Tongue (tissue), 3 donors: ENCODE measurements at places on chromosomes 6 and 20.
A peak's percentile ranks its signal among the peaks of the same experiment; 100 is the strongest.

GRCh38 chr20:53884859-53885541 is 185.4 kb downstream of the BCAS1 start:
- no peak for DNase-seq

GRCh38 chr20:9928281-9928737 is 89.4 kb upstream of the PAK5 start:
- DNase-seq, result no peak

GRCh38 chr20:10360878-10361277 is 73.1 kb downstream of the MKKS start:
- DNase-seq, result no peak

DNA sequence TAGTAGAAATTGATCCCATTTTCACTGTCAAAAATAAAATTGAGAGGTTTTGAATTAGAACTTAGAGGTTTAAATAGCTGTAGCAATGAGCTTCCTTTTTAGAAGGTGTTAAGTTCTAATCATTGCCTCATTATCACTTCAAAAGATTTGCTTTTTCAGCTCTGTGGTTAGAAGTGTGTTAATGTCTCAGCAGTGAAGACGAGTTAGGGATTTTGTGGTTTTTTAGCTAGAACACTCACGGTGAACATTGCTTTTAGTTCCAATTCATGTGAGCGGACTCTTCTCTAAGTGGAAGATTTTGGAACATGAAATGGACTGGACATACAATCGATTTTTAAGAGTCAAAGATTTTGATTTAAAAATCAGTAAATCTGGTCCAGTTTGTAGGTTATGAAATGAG is 12.7 kb upstream of the IFNGR1 start:
- no peak for DNase-seq

- peak; percentile 75 for DNase-seq
Observed at GRCh38 chr20:50982363-50982762, 23.7 kb downstream of the MOCS3 start.

GRCh38 chr6:12270551-12271230 is 19.5 kb upstream of the EDN1 start:
- DNase-seq, result no peak

GRCh38 chr20:49280463-49281058 is 2.7 kb upstream of the ZNFX1 start:
- DNase-seq, result no peak

DNA sequence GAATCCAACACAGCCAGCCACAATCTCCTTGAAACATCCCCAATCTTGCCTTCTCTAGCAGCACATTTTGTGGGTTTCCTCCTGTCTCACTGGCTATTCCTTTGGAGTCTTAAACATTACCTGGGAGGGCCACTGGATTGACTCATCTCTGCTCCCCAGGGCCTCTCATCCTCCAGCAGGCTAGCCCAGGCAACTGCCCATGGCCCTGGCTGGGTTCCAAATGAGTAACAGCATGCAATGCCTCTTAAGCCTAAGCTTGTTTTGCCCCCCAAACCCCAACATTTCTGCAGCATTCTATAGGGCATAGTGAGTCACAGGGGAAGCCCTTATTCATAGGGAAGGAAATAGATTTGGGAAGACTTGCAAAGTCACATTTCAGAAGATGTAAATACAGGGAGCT is 204.9 kb downstream of the FOXA2 start:
- DNase-seq, result no peak

- DNase-seq, result no peak
Observed at GRCh38 chr20:56362833-56363413, 4.1 kb downstream of the FAM210B start.

GRCh38 chr6:166466178-166467122 is 83.7 kb upstream of the MPC1 start:
- DNase-seq, result peak; percentile 41

- DNase-seq, result peak; percentile 84
Observed at GRCh38 chr6:111210194-111210728, 123.0 kb downstream of the SLC16A10 start.

GRCh38 chr6:91299544-91300491 is 712.9 kb upstream of the MAP3K7 start:
- DNase-seq, result peak; percentile 18

DNA sequence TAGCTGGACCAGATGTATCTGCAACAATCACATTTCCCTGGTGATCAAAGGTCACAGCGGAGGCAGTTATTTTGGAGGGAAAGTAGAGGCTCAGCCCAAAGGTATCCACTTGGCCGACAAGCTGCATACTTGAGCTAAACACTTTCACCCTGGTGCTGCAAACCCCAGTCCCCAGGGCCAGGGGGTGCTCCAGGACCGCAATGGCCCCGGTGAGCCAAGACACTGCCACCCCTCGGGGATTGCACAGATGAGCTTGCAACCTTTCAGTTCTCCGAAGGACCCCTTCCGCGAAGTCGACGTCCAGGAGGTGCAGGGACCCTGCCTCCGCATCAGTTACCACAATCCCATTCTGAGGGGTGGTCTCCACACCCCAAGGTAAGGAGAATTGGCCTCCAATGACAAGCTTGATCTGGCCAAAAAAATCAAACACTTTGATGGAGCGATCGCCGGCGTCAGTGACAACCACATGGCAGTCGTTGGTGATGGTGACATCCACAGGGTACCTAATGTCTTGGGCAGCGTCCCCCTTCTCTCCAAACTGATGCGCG is 823 bp downstream of the NHLRC1 start:
- DNase-seq, result no peak

GRCh38 chr6:113281014-113281413 is 576.1 kb upstream of the MARCKS start:
- no peak for DNase-seq

DNA sequence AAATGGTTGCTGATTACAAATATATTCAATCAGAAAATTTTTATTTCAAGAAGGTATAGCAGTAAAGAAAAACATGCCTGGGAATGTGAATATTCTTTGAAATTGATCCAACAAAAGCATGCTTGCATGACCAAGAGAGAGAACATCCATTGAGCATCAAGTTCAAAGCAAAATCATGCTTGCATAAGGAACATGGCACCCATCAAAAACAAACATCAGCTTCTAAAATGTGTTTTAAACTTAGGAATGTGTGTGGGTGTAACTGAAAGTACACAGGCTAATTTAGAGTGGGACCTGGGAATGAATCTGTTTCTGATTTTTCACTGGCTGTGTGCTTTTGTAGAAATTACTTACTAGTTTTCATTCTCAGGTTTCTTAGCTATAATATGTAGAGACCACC is 5.6 kb downstream of the SLC17A5 start:
- DNase-seq, result no peak

- DNase-seq, result no peak
Observed at GRCh38 chr6:35400111-35400510, 52.0 kb upstream of the FANCE start.

DNA sequence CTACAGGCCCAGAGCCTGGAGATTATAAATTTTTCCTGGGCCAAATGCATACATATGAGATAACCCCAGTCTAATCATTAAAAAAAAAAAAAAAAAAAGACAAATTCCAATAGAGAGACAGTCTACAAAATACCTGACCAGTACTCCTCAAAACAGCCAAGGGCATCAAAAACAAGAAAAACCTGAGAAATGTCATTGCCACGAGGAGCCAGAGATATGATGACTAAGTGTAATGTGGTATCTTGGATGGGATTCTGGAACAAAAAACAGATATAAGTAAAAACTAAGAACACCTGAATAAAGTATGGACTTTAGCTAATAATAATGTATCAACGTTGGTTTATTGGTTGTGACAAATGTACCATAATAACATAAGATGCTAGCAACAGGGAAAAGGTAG is 24.9 kb downstream of the UBE2V1 start:
- DNase-seq, result no peak

DNA sequence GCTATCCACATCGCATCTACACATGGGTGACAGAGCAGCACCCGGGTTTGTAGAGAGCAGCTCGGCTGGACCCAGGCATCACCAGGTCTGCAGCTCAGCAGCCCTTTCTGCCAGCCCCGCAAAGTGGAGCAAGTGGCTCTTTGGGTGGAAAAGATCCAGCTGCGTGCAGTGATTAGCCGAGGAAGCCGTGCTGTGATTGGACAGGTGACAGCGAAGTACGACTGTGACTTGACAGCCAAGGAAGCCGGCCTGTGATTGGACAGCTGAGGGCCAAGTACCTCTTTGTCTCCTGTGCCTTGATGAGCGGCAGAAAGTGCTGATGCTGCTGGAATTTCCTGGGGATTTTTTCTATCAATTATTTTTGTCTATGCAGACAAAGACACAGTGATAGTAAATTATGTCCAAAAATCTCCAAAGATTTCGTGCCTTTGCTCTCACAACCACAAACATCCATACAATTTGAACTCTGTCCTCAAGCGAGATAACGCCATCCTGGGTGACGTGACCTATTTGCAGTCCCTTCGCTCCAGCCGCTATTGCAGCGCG is 62.3 kb upstream of the GPR31 start:
- no peak for DNase-seq

DNA sequence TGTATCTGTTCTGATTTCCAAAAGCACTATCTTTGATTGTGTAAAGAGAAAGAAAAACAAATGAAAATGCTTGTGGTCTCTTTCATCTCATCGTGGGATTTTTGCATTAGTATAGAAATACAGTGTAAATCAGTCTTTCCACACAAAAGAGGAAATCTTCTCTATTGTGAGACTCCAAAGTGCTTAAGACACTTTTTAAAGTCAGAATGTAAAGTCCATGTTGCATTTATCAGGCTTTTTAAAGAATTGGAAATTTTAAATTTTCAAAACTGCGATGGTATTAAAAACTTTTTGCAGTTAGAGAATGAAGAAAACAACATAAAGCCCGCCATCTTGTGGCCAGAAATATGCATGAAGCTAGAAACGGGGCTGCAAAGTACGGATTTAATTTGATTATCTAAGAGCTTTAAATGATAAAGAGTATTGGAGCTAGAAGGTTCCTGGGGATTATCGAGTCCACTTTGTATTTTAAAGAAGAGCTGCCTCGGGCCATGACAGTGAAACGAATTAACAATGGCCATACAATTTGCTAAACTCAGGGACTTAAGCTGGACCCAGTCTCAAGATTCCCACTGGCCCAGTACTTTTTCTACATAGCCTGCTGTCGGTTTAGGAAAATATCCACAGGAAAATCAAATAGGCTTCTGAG is 339.6 kb downstream of the ARHGAP18 start:
- peak; percentile 77 for DNase-seq

- DNase-seq, result no peak
Observed at GRCh38 chr20:4102381-4102780, 87.0 kb upstream of the RNF24 start.

DNA sequence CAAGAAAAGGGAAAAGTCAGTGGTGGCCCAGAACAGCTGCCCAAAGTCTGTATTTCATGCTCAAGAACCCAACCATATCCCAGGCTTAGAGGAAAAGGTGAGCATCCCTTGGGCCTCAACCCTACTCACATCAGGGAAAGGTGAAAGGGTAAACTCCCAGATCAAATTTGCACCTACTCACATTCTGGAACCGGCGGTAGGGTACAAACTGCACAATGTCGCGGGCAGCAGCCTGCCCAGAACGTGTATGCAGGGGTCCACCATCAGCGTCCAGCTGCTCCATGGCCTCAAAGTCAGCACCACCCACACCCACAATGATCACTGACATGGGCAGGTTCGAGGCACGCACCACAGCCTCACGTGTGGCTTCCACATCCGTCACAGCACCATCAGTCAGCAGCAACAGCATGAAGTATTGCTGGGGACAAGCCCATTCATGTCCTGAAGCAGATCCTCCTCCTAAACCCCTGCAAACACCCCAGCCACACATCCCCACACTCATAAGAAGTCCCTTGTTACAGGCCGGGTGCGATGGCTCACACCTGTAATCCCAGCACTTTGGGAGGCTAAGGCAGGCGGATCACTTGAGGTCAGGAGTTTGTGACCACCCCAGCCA is 10.9 kb downstream of the SPAG4 start:
- DNase-seq, result no peak

DNA sequence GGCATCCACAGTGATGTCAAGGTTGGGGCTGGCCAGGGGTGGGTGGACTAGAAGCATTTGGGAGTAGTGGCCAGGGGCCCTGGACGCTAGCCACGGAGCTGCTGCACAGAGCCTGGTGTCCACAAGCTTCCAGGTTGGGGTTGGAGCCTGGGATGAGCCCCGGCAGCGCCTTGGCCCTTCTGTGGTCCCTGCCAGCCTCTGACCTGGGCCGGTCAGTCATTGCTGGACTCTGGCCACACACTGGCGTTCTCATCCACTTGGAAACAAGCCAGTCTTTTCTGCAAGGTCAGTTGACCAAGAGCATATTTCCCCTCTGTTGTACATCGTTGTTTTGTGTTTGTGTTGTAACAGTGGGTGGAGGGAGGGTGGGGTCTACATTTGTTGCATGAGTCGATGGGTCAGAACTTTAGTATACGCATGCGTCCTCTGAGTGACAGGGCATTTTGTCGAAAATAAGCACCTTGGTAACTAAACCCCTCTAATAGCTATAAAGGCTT is 8.4 kb downstream of the PSMA7 start:
- no peak for DNase-seq

GRCh38 chr20:47148059-47148458 is 208.4 kb downstream of the ZMYND8 start:
- no peak for DNase-seq

GRCh38 chr6:33418690-33419291 is 884 bp upstream of the CUTA start:
- DNase-seq, result no peak

- no peak for DNase-seq
Observed at GRCh38 chr20:12395353-12395752, 477.7 kb downstream of the BTBD3 start.

DNA sequence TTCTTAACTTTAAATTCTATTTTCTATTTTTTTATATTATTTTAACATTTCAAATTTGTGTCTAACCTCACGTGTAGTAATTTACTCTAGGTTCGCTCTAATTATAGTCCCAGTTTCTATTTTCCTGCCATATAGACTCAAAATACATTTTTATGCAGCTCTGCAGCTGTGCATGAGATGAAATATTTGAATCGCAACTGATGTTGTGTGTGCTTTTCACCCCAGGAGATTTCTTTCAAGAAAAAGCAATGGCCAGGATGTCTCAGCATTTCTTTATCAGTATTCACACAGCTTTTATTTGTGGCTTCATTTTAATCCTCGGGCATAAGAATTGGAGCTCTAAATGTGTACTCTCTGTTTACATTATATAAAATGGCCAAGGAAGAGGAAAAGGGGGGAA is 157.6 kb downstream of the HDGFL1 start:
- no peak for DNase-seq

DNA sequence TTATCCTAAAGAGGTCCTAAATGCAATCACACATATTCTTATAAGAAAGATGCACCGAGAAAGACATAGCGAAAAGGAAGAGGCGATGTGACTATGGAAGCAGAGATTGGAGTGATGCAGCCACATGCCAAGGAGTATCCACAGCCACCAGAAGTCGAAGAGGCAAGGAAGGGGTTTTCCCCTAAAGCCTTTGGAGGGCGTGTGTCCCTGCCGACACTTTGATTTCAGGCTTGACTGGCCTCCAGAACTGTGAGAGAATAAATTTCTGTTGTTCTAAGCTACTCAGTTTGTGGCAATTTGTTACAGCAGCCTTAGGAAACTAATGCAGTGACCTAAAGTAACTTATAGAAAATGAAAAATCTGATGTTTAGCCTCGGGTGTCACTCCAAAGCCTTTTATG is 179.5 kb upstream of the CITED2 start:
- no peak for DNase-seq

- DNase-seq, result no peak
Observed at GRCh38 chr6:75215291-75215690, 9.4 kb upstream of the COL12A1 start.
